ENCODE measurements at places on chromosomes 1 and 21.

DNA sequence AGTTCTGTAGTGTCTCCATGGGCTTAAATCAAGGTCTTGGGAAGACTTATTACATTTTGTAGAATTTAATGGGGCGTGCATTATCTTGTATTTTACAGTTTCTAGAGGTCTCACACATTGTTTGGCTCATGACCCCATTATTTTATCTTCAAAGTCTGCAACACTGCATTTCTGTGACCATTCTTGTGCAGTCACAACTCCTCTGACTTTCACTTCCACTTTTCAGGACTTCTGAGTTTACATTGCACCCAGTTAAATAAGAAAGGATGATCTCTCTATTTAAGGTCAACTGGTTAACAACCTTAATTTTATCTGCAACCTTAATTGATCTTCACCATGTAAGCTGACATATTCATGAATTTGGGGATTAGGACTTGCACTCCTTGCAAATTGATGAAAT lies 1186.6 kb downstream of the MRPL39 start:
- DNase-seq = no peak

DNA sequence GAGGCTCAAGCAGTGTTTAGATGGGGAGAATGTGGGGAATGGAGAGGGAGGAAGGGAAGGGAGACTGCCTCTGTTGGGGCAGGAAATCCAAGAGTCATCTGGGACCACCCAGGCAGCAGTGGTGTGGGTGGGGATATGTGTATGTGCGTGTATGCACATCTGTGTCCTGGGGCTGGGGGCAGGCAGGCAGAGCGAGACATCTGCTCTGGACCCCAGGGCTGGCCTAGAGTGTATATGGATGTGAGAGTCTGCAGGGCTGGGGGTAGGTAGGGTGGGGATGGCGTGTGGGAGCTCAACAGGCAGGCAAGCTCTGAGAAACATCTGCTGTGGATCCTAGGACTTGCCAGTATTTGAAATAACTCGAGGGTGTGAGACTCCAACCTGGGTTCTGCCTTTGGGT lies 3.5 kb downstream of the PTCH2 start:
- no peak for DNase-seq

- DNase-seq = no peak
Observed at GRCh38 chr1:169731446-169731845, 2.4 kb downstream of the SELE start.

GRCh38 chr1:14310476-14310875 lies 288.0 kb upstream of the KAZN start:
- DNase-seq = no peak

GRCh38 chr1:75632350-75632949 lies 21.5 kb upstream of the SLC44A5 start:
- DNase-seq = no peak

DNA sequence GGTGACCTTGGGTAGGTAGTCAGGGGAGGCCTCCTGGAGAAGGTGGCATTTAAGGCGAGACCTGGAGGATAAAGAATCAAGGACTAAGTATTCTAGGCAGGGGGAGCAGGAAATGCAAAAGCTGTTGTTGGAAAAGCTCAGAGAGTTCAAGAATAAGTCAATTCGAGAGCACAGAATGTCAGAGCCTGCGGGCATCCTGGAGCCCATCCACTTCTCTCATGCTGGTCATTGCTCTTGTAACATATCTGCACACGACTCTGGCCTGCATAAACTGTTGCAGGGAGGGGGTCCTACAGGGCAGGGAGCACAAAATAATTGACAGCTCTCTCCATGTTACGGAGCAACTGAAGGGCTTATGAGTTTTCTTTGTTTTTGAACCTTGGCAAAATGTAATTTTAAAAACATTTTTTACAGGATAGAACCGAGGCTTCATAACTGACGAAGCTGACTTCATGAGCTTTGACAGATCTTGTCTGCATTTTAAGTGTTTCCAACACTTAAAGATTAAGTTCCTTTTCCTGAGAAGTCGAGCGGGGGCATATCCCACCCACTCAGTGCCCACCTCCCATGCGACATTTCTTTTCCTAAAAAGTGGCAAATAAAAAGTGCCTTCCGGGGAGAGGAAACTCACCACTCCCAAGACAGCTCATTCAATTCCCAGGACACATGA lies 4.2 kb downstream of the PLA2G5 start:
- no peak for DNase-seq

- DNase-seq = no peak
Observed at GRCh38 chr1:55402671-55403464, 187.7 kb upstream of the USP24 start.

GRCh38 chr1:206778031-206778430 lies 5.7 kb upstream of the IL10 start:
- no peak for DNase-seq

GRCh38 chr1:229597877-229598276 lies 28.0 kb downstream of the TAF5L start:
- DNase-seq = no peak

DNA sequence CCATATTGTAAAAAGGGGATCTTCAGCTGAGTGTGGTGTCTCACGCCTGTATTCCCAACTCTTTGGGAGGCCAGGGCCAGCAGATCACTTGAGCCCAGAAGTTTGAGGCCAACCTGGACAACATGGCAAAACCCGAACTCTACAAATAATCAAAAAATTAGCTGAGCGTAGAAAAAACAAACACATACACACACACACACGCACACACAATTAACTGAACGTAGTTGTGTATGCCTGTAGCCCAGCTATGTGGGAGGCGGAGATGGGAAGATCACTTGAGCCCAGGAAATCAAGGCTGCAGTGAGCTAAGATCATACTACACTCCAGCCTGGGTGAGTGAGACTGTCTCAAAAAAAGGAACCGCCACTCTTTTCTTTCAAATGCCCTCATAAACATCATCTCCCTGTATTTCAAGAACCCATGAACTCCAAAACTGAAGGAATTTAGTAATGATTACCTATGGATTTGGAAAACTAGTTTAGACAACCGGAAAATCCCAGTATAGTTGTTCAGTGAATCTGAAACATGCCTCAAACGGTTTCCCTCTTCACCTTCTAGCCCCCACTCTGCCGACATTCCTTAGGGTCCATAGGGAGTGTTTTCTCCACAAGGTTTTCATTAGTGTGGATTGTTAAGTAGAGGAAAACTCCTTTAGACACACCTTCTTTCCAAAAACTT lies 4.5 kb downstream of the TXNIP start:
- no peak for DNase-seq

DNA sequence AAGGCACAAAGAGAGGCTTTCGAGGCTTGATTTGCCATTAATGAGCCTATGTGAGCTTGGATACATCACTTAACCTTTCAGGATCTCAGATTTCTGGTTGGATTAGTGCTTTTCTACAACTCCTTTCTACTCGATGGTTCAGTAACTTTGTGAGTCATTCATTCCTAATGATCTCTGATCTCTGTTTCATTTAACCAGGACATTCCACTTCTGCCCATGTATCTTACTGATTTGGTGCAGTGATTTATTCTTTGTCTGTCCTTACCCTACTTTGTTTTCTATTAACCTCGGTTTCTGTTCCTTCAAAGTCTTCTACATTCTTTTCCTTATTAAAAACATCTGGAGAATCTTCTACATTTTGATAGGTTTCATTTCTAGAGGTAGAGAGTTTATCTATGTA lies 94.6 kb upstream of the ZBTB18 start:
- DNase-seq = no peak

GRCh38 chr1:18353992-18354391 lies 126.7 kb upstream of the KLHDC7A start:
- DNase-seq = no peak

- no peak for DNase-seq
Observed at GRCh38 chr1:241475671-241476070, 43.9 kb downstream of the FH start.

DNA sequence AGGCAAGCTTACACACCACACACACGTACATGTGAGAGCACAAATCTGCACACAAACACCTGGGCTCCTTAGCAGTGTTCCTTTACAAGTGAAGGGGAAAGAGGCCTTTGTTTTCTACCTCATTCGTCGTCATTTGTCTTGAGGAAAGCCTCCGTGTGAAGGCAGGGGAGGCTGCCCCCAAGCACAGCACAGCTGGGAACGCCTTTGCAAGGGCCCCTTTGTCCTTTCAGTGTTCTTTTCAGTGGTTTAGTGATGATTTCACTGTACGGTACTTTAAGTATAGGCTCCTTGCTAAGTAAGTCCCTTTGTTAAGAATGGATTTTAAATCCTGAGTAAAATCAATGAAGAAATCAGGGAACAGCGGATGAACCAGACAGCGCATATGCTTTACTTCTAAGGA lies 94.1 kb downstream of the PGBD5 start:
- no peak for DNase-seq

DNA sequence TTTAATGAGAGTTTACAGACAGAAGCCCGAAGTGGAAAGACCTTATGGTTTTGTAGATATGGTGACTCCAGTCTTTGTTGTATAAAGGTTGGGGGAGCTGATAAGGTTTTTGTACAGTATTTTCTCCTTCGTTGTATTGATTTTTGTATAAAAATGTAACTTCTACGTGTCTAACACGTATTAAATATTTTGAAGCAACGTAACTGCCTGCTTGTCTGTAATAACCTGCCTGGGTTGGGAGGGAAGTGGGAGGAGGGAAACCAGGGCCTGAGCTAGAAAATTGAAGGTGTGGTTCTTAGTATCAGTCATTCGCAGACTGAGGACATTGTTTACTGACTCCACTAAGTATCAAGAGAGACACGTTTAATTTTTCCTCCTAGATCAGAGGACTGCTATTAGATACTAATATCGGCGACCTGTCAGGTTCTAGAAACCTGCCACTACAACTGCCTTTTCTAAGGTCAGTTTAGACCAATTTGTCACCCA lies 2.2 kb downstream of the IER5 start:
- DNase-seq = peak; percentile 44

- no peak for DNase-seq
Observed at GRCh38 chr1:96465441-96465840, 256.1 kb upstream of the PTBP2 start.

Measured in activated naive CD8-positive, alpha-beta T cell treated with anti-CD3 and anti-CD28 coated beads for 36 hours (primary cell).